ENCODE measurements at places on chromosomes 7 and 10. TPM values are rescaled to one million over a fixed set of nuclear protein-coding genes. Genes with fewer than 3 reads are reported as not detected.

- no peak for DNase-seq
Measured at GRCh38 chr7:8221101-8221495, 40.9 kb downstream of the ICA1 start.

GRCh38 chr10:100923580-100923979, 10.8 kb downstream of the SLF2 start:
- no peak for DNase-seq

DNA sequence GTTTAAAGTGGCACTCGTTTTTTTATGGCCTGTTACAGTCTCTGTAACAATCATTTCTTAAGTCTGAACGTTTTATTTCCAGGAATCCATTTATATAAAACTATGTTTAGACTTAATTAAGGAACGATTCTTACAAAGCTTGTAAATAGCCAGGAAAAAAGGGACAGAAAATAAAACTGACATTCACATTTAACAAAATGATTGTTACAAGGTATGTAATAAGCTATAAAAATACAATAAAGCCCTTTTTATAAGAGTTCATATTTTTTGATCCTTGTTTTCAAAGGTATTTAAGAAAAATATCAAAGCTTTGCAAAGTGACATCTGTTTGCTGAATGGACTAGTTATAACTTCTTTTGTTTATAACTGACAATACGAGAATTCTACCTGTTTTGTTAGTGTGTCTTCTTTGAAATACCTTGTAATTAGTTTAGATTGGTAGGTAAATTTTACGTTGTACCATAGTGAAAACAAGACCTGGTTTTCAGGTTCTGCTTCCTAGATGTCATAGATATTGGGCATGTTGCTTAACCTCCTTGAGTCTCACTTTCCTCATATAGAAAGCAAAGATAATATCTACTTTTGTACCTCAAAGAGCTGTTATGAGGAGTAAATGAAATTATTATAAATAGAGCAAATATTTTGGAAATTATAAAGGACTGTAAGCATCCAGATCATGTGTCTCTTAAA, 25.8 kb downstream of the BTRC start:
- DNase-seq: no peak

DNA sequence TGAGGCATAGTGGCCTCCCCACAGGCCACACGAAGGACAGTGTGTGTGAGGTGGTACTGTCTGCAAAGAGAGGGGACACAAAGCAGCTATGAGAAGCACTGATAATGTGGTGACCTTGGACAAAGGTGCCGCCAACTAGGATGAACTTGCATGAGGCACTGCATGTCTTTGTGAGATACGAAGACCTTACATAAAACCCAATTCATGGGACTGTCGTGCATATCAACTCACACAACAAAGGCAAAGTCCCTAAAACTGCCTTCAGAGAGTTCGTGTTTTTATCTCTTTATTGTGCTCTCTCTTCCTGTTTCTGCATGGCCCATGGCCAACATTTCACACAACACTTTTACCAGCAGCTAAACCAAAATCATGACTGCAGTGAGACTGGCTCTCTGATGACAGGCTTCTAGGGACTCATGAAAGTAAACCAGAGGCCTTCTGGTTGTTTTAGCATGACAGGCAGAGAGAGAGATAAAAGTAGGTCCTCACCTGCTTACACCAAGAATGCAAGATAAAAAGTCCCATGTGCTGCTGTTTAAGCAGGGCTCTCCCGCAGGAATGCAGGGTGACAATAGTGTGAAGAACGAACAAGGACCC, 347.8 kb downstream of the ELMO1 start:
- DNase-seq: no peak

GRCh38 chr7:120055300-120055699, 217.7 kb upstream of the KCND2 start:
- no peak for DNase-seq

DNA sequence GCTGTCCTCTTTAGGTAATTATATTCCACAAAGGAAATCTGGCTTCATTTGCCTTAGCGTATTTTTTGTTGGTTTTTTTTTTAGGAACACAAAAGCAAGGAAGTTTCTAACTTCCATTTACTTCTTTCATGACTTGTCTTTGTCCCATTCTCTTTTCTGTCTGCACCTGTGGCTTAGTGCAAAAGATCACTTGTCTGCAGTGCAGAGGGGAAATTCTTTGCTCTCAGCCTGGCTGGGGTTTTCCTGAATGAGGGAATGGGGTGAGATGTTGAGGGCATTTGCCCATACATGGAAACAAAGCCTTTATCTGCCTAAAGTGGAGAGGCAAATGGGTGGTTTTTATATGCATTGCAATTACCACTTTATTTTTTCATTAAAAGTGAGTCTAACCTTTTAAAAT, 361.1 kb upstream of the IGFBP3 start:
- DNase-seq: no peak

GRCh38 chr10:120715171-120715570, 136.0 kb upstream of the WDR11 start:
- DNase-seq: no peak

CYP2C8 gene
- polyA plus RNA-seq: 0.40 TPM

POLL gene
- polyA plus RNA-seq: 12.5 TPM

PRSS1 gene
- not detected for polyA plus RNA-seq

FOXI2 gene
- polyA plus RNA-seq: not detected
